ENCODE measurements at places on chromosomes 13 and 19. TPM values are rescaled to one million over a fixed set of nuclear protein-coding genes. Genes with fewer than 3 reads are reported as not detected.

RASAL3 gene
- 166 TPM for total RNA-seq

DNAJB1 gene
- 158 TPM for total RNA-seq

MBD3L2 gene
- total RNA-seq = not detected

PALM gene
- 0.19 TPM for total RNA-seq

CGB5 gene
- total RNA-seq = not detected

PDE4A gene
- total RNA-seq = 2.2 TPM

EDNRB gene
- 0.35 TPM for total RNA-seq

CCDC169 gene
- not detected for total RNA-seq

TRPC4 gene
- not detected for total RNA-seq

SKA3 gene
- 0.69 TPM for total RNA-seq

SERP2 gene
- 0.47 TPM for total RNA-seq

MYADM gene
- total RNA-seq = 163 TPM

GPR12 gene
- not detected for total RNA-seq

CACNG6 gene
- total RNA-seq = not detected

CEACAM19 gene
- 0.79 TPM for total RNA-seq

PLA2G4C gene
- total RNA-seq = 1.3 TPM

SPACA4 gene
- total RNA-seq = not detected

DNASE2 gene
- 30.0 TPM for total RNA-seq

PEG3 gene
- 0.39 TPM for total RNA-seq

PALM3 gene
- total RNA-seq = not detected

CD22 gene
- total RNA-seq = 10.0 TPM

WTIP gene
- 0.90 TPM for total RNA-seq

TMEM38A gene
- total RNA-seq = 2.0 TPM

TLE2 gene
- 16.7 TPM for total RNA-seq

RFPL4AL1 gene
- not detected for total RNA-seq

STAP2 gene
- 2.3 TPM for total RNA-seq

NCLN gene
- total RNA-seq = 47.2 TPM

SLC39A3 gene
- total RNA-seq = 24.1 TPM

TNNT1 gene
- total RNA-seq = not detected

SERPINE3 gene
- total RNA-seq = not detected

MTUS2 gene
- 0.06 TPM for total RNA-seq

CBARP gene
- total RNA-seq = 0.28 TPM

FEM1A gene
- total RNA-seq = 17.1 TPM

SIX5 gene
- 2.1 TPM for total RNA-seq

ZNF358 gene
- 7.8 TPM for total RNA-seq

CARS2 gene
- 74.2 TPM for total RNA-seq

ZNF780B gene
- 55.2 TPM for total RNA-seq

FXYD3 gene
- total RNA-seq = 1.1 TPM

KIR2DL1 gene
- not detected for total RNA-seq

VSTM1 gene
- not detected for total RNA-seq

Data from T-cell (primary cell).